Stromal cell of bone marrow (primary cell): ENCODE measurements at places on chromosomes 4 and X.

- DNase-seq, result peak; percentile 16
These were observed 232.3 kb upstream of the TENM3 start for GRCh38 chr4:182010876-182011275.

- no peak for DNase-seq
These were observed 354.6 kb upstream of the AGA start for GRCh38 chr4:177796841-177797240.

DNA sequence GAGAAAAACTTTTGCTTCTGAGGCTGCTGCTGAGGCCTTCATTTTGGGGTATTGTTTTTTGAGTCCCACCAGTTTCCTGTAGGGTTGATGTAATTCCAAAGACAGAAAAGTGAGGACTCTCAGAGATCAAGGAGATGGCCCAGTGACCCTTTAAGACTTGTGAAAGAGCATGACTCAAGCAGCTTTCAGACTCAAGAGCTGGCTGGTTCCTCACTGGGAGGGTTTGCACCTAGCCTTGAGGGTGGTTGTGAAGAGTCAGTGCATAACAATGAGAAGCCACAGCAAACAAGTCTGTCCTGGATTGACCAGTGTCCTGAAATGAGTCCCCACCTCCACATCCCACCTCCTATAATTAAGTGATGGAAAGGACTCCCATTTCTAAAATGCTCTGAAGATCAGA, 89.2 kb downstream of the NHS start:
- DNase-seq, result no peak

- no peak for DNase-seq
These were observed 40.5 kb upstream of the BMP2K start for GRCh38 chr4:78735697-78736096.

DNA sequence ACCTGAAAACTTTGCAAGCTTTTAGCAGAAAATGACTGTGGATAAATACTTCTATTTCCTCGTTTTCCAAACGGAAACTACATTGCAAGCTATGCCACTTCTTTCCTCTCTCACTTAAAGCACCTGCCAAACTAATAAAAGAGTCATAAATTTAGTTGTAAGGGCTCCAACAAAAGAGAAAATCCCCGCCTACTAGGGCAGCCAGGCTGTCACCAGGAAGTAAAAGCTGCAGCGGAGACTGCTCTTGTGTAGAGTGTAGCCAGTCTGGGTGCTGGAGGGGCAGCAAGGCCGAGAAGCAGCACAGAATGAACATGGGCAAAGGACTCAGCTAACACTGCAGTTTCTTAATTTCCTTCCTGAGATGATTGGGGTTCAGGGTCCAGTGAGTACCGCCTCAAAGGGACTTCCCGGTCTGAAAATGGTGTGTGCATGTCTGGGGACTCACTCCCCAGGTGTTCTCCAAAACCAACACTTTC, 89.3 kb upstream of the MAML3 start:
- no peak for DNase-seq

GRCh38 chrX:3485727-3486126, 139.3 kb upstream of the MXRA5 start:
- DNase-seq, result no peak

DNA sequence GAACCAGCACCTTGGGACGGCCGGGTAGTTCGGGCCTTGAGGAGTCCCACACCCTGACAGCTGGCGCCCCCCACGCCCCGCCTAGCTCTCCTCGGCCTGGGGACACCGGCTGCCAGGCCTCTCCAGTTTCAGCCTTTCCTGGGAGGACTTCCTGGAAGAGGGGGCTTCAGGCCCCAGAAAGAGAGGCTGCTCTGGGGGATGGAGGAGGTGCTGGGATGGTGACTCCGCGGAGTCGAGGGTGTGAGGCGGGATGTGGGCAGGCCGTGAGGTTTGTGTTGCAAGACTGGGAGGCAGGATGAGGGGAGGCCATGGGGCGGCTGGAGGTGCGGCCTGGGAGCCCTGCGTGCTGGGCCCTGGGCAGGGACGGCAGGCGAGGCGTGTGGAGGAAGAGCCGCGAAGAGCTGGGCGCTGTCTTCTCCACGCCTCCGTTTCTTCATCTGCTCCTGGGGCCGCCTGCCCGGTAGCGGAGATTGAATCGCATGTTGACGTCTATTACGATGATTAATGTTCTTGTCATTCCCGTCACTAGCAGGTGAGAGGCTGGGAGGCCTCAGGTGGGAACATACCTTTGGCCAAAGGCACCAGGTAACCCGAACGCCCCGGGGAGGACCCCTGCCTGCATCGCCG, 918 bp upstream of the FGFRL1 start:
- DNase-seq, result peak; percentile 76

DNA sequence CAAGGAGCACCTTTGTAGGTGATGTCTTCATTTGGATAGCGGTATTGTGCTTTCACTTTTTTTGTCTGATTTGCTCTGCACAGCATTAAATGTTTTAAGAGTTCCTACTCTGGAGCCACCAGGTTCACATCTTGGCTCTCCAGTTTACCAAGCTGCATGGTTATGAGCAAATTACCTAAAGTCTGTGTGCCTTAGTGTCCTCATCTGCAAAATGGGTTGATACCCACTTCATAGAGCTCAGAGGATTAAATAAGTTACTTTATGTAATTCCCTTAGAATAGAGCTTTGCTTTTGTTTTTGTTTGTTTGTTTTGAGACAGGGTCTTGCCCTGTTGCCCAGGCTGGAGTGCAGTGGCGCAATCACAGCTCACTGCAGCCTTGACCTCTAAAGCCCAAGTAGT, 58.2 kb downstream of the UBE2K start:
- no peak for DNase-seq

- DNase-seq, result no peak
These were observed 11.2 kb upstream of the BRS3 start for GRCh38 chrX:136476501-136476900.

GRCh38 chr4:76749355-76749754, 148.6 kb downstream of the SOWAHB start:
- no peak for DNase-seq

DNA sequence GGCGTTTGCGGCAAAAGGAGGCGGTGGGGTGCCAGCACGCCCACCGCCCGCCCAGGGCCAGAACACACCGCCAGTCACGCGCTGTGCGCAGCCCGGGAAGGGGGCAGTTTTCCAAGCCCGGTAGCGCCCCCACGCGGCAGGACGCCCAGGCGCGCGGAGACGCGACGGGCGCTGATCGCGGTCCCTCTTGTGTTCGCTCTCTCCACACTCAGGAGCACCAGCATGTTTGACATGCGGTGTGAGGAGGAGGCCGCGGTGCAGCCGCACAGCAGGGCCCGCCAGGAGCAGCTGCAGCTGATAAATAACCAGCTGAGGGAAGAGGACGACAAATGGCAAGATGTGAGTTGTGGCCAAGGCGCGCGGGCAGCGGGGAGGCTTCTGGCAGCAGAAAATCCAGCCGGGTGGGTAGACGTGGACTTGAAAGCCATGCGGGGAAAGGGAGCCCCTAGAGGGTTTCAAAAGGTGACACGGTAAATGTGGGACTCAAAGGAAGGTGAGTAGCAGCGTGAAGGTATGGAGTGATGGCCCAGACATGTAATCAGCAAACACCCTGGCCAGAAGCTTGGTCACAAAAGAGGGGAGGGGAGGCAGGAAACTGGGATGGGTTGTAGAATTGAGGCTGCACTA, 104.1 kb downstream of the PHOX2B start:
- DNase-seq, result no peak

- DNase-seq, result no peak
These were observed 26.9 kb downstream of the CRLF2 start for GRCh38 chrX:1185561-1185960.

DNA sequence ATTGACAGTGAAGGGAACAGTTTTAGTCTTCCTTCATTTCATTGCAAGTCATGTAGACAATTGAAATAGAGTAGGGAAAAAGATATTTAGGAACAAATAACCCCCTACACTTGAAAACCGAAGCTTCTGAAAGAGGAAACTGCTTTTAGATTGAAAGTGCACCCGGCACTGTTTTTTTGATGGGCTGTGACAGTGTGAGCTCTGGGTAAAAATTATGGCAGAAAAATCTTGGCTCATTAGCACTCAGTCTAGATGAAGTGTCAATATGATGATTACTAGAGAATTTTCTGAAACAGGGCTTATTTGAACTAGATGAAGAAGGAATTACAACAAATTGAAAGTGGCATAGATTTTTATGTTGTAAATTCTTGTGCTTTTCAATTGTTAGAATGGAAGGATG, 1132.4 kb downstream of the RAPGEF2 start:
- DNase-seq, result no peak

- peak; percentile 73 for DNase-seq
These were observed 102.0 kb downstream of the RTL5 start for GRCh38 chrX:72029483-72030411.

GRCh38 chr4:124095621-124096020, 616.9 kb downstream of the ANKRD50 start:
- DNase-seq, result no peak

DNA sequence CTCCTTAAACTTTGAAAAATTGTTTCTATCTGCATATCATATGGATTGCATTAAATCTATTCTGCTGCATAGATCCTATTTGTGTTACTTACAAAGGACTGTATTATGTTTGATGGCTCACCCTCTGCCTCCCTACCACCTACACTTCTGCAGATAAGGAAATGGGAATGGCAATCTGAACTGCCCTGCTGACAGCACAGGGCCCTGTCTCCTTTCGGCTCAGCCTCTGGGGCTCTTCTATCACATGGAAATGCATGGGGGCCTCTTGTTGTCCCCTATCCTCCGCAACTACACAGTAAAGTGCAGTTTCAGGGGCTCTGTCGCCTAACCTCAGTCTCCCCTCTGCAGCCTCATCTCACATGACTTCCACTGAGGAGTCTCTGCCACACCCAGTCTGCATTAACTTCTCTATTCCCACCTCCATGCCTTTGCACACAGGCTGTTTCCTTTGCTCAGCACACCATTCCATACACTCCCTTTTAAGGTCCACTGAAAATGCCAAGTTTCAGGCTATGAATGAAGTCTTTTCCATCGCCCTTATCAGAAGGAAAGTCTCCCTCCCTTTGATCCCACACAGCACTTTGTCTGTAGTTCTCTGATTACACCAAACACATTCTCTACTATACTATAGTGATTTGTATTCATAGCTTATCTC, 12.5 kb downstream of the RELL1 start:
- no peak for DNase-seq

GRCh38 chr4:177041356-177041755, 248.6 kb upstream of the VEGFC start:
- DNase-seq, result peak; percentile 88

- DNase-seq, result no peak
These were observed 14.7 kb downstream of the RHOH start for GRCh38 chr4:40211224-40212185.

DNA sequence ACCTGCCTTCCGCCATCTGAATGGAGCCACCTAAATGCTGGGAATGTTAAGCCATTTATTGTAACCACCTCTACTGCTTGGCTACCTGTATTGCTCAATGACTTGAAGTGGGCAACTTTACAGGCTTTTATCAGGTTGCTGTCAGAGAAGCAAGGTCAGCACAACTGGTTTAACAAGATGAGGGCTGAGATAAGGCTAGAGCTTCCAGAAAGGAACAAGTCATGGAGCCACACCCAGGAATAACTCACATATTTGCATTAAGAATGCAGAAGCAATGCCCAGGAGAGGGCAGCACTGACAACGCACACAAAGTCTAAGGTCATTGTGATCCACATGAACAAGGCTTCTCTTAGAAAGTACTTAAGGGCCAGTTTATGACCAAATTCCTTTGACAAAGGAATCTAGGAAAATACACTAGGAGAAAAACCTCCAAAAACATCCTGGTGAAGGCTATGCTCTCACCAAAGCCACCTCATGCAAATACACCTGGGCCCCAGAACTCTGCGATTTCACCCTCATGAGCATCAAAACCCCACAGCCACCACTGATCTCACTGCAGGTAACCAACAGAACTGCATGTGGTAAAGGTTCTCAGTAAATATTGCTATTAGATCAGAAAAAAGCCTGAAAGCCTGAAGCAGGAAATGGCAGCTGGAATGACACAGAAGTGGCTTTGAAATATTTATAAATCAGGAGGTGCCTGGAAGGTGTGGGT, 15.0 kb upstream of the STS start:
- no peak for DNase-seq

DNA sequence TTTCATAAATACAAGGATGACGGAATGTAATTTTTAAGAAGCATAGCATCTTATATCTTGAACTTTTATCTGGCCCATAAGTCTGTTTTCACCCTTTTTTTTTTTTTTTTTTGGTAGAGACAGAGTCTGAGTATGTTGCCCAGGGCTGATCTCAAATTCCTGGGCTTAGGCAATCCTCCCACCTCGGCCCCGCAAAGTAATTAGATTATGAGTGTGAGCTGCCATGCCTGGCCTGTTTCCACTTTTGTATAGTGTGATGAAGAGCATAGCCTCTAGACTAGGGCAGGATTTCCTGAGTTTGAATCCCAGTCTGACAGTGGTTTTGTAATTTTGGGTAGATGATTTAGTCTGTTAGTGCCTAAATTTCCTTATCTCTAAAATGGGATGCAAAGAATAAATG, 11.0 kb downstream of the STIM2 start:
- DNase-seq, result no peak

DNA sequence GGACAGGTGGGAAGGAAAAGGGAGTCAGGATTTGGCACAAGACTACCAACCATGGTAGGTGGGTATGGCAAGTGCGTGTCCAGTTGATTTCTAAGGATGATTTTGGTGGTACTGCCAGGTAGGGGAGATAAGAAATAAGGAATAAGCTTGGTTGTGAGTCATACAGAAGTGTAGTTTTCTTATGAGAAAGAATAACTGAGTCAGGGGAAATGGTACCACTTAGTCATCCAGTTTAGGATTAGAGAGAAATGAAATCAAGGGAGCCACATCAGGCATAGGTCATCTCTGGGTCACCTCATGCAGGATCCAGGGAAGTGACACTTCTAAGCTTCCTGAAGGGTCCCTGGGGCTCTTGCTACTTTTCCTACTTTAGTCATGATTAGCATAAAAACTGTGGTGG, 107.1 kb upstream of the C1GALT1C1 start:
- DNase-seq, result peak; percentile 33

DNA sequence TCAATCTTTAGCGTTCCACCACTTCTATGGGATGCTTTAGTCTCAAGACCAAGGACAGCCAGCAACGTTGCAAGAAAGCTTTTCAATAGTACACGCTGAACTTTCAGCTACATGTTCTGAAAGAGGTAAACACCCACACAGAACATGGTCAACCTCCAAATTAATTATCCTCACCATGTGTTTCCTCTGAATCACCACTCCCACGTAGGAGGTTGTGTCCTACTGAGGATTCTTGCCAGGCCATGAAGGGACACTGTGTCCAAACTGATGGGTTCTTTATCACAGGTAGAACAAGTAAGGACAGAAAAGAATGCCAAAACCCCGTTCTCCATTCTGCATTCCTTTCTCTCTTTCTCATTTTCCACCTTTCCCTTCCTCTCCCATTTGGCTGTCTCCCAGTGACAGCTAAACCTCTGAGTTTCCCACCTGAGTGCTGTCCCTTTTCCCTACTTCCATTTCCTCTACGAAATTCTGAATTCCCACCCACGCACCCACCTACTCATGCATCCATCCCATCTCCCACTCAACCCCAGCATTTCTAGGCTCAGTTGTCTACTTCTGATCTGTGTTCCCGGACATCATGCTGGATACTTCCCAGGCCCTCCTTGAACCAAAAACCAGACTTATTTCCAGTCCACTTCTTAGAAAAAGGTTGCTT, 29.0 kb upstream of the GPM6B start:
- DNase-seq, result no peak

GRCh38 chr4:53194727-53195126, 171.1 kb downstream of the SCFD2 start:
- no peak for DNase-seq
